Kidney (tissue), 22 donors: ENCODE measurements at places on chromosomes 16 and 17.

- DNase-seq, result no peak
These were observed 372.7 kb downstream of the SLC39A11 start for GRCh38 chr17:72719578-72720493.

GRCh38 chr16:55999683-56000082 lies 124.5 kb upstream of the CES5A start:
- no peak for DNase-seq

DNA sequence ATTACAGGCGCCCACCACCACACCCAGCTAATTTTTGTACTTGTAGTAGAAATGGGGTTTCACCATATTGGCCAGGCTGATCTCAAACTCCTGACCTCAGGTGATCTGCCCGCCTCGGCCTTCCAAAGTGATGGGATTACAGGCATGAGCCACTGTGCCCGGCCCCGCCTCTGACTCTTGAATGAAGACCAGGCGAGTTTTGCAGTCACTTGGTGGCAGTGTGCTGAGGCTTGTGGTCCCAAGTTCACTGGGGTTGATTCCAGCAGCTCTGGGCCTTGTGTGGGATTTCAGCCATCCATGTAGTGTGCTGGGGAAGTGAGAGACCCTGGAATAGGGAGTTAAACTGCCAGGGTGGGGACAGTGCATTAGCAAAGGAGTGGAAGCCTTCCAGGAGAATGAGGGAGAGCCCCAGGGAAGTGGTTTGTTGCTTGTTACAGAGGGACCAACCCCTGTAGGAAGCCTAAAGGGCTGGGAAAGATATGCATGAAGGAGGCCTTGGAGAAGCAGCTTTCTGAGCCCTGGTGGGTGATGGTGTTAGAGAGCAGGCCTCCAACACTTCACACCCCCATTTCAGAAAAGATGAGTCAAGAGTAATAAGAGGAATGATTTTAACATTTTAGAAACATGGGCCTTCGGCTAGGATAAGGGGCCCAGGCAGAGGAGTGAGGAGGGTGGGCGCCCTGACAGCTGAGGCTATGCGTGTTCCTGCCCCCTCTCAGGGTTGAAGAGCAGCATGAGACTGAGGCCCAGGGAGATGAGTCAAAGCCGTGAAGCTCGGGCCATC lies 14.5 kb downstream of the PSKH1 start:
- no peak for DNase-seq

DNA sequence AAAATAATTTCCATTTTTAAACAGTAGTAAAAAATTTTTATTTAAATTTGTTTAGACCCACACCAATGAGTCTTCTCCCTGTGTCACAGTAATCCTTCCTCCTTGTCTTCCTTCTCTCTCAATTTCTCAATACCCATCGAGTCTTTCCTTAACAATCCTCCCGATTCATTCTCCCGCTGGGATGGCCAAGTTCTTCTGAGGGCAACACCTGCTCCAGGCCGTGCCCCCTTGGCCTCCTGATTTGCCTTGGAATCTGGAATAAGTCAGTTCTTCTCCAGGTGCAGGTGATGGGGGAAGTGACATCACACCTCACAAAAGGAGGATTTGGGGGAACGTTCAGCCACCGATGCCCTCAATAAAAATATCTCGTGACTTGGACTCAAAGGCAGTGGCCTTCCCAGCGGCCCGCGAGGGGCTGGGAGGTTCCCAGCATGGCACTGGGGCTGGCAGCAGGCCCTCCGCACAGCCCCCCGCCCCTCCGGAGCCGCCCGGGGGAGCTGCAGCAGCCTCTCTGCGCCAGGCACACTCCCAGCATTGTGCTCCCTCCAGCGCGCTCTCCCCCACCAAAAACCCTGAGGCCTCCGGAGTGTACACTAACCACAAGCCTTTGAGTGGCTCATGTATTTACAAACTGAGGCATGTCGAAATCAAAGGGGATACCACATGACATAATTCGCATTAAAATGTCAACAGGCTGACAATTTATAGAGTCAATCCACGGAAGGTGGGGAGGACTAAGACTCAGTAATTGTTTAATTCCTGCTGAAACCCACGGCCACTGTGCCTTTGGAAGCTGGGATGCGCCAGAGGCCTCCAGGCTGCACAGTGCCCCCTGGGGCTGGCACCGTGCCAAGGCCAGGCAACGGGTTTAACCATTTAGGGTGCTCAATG lies 120.5 kb downstream of the ZFHX3 start:
- DNase-seq, result peak; percentile 68

GRCh38 chr16:24839347-24839972 lies 6.3 kb upstream of the SLC5A11 start:
- peak; percentile 52 for DNase-seq

DNA sequence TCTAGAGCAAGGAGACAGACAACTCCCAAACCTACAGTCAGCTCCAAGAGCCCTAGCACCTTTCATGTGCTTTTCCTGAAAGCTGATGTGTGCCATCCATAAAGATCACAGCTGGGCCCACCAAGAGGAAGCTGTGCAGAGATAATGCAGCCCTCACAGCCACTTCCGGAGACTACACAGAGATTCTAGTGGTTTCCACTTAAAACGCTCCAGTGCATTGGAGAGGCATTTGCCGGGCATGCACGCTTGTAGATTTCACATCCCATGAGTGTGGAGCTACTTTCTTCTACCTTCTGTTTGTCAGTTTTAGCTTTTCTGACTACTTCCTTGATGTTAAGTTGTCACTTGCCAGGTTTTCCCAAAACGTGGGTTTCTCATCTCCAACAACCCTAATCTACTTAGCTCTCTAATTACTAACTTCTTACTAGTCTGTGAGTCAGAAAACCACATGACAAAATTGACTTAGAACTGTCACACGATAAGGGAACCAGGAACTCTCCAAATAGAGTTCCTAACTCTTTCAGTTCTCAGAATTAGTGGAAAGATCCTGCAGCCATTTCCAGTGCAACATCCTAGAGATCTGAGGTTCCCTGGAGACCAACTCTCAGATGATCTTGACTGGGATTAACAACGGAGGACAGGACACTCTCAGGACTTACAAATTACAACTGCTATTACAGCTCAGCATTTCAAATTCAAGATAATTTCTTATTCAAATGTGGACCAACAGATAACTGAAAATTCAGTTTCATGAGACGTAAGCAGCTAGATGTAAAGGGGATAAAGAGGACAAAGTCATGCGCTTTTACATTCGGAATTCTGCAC lies 28.6 kb downstream of the PMP22 start:
- no peak for DNase-seq

GRCh38 chr16:82655072-82655714 lies 28.4 kb downstream of the CDH13 start:
- DNase-seq, result no peak

DNA sequence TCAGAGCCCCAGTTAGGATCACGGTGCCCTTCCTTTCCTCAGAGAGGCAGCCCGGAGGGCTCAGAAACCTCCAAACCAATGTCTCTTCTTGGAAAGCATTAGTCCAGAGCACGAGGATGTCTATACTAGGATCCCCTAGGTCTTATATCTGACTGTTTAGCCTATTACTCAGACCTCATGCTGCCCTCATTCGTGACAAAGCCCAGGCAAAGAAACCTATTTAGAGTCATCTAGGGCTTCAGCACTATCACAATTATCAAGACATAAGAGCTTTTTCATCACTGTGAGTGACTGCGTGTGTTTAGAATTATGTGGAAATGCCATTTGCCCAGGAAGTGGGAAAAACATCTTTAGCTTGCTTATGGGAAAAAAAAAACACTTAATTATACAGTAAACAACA lies 159.8 kb upstream of the NOL11 start:
- no peak for DNase-seq

- DNase-seq, result no peak
These were observed 21.9 kb downstream of the AKAP1 start for GRCh38 chr17:57106836-57107497.

- DNase-seq, result no peak
These were observed 302.9 kb downstream of the CPPED1 start for GRCh38 chr16:12500771-12501170.

GRCh38 chr17:79955167-79955549 lies 80.5 kb downstream of the TBC1D16 start:
- DNase-seq, result peak; percentile 40

DNA sequence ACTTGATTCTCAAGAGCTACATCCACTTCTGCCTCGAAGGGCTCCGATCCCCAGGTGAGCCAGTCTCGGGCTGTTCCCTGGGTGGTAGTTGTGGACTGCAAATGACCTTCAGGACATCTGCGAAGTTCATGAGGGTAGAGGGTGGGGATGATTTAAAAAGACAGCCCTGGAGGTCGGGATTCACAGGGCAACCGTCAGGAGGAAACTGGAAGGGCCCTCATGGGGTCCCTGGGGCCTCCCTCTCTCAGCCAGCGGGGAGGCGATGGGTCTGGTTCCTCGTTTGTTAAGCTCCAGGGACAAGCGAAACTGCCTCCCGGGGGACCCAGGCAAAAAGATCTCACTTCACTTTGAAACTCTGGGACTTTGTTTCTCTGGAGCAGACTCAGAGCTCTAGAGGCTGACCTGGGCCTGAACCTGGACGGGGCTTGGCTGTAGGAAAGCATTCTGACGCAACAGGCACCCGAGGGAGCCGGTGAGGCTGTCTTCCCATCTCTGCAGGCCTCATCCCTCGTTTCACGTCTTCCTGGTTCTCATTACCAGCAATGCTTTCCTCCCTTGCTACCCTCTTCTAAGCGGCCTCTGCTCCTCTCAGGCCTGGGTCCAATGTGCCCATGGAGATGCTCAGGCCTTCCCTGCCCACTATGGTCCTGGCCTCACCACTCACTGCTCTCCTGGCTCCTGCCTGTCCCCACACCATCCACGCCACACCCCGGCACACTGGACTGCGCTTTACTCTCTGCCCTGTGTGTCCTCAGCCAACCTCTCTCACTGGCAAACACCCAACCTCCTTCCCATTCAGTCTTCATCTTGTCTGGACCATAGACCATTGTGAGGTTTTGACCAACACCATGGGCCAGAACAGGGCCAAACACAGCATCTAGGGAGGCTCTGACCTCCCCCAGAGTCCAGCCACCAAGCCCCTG lies 214.2 kb upstream of the TNRC6C start:
- DNase-seq, result no peak

GRCh38 chr17:82948957-82949356 lies 109.1 kb upstream of the ZNF750 start:
- no peak for DNase-seq

GRCh38 chr16:81709016-81709900 lies 69.8 kb upstream of the PLCG2 start:
- DNase-seq, result no peak

DNA sequence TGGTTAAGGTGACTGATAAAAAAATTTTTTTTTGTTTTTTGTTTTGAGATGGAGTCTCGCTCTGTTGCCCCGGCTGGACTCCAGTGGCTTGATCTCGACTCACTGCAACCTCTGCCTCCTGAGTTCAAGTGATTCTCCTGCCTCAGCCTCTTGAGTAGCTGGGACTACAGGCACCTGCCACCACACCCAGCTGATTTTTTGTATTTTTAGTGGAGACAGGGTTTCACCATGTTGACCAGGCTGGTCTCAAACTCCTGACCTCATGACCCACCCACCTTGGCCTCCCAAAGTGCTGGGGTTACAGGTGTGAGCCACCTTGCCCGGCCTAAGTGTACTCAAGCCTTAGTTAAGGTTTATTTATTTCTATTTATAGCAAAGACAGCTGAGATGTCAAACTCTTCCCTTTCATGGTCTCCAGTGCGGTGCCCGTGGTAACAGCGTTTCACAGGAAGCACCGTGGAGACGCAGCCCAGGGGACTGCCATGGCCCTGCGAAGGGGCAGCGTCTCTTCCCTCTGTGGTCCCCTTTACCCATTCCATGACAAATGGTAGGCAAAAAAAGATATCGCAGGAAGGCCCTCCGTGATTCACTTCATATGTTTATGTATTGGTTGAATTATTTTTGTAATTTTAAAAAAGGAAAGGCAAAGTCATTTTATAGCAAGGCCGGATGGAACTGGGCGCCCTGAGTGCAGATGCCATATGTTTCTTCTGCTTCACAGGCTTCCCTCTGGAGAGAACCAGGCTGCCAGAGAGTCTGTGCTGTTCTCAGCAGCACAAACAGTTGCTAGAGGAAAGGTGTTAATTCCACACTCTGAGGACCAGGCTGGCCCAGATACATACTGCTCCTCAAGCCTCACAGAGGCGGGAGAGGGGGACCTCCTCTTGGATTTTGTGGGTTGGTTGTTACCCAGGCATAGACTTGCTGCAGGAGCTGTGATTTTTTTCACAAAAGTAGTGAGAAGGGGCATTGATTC lies 29.2 kb downstream of the DDX19A start:
- no peak for DNase-seq

- no peak for DNase-seq
These were observed 173.8 kb upstream of the CHMP6 start for GRCh38 chr17:80817861-80818260.

- DNase-seq, result no peak
These were observed 142.7 kb upstream of the ASIC2 start for GRCh38 chr17:33435721-33436301.

DNA sequence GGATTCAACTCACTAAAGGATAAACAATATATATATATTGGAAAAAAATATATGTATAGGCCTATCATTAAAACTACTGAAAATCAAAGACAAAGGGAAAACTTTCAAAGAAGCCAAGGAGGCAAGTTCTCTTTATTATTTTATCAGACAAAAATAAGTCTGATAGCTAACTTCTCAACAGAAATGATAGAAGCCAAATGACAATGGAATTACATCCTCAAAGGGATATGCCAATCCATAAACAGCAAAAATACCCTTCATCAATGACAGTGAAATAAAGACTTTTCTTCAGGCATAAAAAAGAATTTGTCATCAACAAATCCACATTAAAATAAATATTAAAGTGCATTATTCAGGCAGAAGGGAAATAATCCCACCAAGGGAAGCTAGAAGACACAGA lies 393.4 kb downstream of the ZFHX3 start:
- no peak for DNase-seq

GRCh38 chr16:56848955-56849689 lies 15.9 kb upstream of the SLC12A3 start:
- DNase-seq, result no peak

GRCh38 chr17:45784293-45784740 lies at the start of gene CRHR1:
Gene CRHR1 (plus strand): TSS chr17:45784320. CDS start chr17:45784545, 225 bp downstream.
- peak; percentile 48 for DNase-seq

DNA sequence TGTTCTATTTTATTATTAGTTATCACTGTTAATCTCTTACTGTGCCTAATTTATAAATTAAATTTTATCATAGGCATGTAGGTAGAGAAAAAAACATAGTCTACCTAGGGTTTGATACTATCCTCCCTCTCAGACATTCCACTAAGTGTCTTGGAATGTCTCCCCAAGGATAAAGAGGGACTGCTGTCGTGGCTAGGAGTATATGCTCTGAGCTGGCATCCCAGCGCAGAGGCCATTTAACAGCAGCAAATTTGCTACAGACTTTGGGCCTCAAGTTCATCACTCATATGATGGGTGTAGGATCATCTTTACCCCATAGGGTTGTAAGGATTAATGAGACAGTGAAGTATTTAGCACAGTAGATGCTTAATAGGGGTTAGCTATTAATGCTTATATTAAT lies 56.7 kb downstream of the ZFHX3 start:
- no peak for DNase-seq
